ENCODE measurements at places on chromosomes 13 and 19. TPM values are rescaled to one million over a fixed set of nuclear protein-coding genes. Genes with fewer than 3 reads are reported as not detected.

Gene MKNK2
- 252 TPM for total RNA-seq

Gene PEAK3
- 1.4 TPM for total RNA-seq

Gene ZGLP1
- total RNA-seq = 3.8 TPM

Gene ZNF284
- 2.1 TPM for total RNA-seq

Gene HOOK2
- 91.9 TPM for total RNA-seq

Gene LILRA1
- total RNA-seq = 0.76 TPM

Gene LHB
- not detected for total RNA-seq

Gene SSC5D
- 2.6 TPM for total RNA-seq

Gene MAP3K10
- total RNA-seq = 11.0 TPM

Gene SMAD9
- total RNA-seq = 16.2 TPM

Data from mucosa of descending colon (tissue), 3 donors.